Stimulated activated CD8-positive, alpha-beta memory T cell treated with anti-CD3 and anti-CD28 coated beads, Interleukin-4, amount 100 ng/mL, for 48 hours (primary cell): ENCODE measurements at places on chromosomes 13 and 19.

DNA sequence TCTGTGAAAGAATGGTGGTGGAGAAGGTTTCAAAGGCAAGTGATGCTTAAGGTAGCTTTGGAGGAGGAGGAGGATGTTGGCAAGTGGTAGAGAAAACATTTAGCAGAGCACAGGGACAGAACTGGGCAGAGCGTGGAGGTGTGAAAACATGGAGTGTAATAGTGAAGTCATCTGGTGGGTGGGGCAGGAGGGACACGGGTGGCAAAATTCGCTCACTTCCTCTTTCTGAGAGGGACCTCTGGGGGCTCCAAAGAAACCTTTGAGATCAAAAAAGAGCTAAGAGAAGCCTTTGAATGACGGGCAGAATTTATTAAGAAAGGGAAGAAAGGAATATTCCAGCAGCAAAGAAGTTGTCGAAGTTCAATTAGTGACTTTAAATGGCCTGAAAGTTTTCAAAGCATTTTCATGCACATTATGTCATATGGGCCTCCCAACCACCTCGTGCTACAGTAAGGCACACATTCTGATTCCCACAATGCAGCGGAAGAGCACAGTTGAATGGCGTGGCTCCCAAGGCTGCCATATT is 82.8 kb downstream of the STARD13 start:
- no peak for DNase-seq

DNA sequence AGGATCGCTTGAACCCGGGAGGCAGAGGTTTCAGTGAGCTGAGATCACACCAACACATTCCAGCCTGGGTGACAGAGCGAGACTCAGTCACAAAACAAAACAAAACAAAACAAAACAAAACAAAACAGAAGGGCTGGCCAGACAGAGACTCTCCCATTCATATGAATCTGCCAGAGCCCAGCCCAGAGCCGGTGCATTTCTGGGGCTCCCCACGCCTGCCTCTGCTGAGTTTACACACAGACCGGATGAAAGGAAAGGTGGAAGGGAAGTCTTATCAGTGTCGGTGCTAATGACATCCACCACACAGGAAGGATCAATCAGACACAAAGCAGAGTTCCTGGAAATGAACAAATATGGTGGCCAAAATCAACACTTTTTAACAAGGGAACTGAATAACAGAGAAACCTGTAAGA is 6.8 kb downstream of the TRAPPC6A start:
- DNase-seq = peak; percentile 59

DNA sequence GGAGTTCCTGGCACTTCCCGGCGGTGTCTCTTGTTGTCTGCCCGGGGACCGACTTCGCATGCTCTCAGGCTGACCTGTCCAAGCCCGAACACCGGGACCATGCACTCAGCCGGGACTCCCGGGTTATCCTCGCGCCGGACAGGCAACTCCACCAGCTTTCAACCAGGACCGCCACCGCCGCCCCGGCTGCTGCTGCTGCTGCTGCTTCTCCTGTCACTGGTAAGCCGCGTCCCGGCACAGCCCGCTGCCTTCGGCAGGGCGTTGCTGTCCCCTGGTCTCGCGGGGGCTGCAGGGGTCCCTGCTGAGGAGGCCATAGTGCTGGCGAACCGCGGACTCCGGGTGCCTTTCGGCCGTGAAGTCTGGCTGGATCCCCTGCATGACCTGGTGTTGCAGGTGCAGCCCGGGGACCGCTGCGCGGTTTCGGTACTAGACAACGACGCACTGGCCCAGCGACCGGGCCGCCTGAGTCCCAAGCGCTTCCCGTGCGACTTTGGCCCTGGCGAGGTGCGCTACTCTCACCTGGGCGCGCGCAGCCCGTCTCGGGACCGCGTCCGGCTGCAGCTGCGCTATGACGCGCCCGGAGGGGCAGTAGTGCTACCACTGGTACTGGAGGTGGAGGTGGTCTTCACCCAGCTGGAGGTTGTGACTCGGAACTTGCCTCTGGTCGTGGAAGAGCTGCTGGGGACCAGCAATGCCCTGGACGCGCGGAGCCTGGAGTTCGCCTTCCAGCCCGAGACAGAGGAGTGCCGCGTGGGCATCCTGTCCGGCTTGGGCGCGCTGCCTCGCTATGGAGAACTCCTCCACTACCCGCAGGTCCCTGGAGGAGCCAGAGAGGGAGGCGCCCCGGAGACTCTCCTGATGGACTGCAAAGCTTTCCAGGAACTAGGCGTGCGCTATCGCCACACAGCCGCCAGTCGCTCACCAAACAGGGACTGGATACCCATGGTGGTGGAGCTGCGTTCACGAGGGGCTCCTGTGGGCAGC is 661 bp downstream of the FREM2 start:
- no peak for DNase-seq

- no peak for DNase-seq
These were observed 327.6 kb upstream of the PCDH9 start for GRCh38 chr13:67557642-67558241.

- DNase-seq = peak; percentile 30
These were observed 363 bp downstream of the CACNA1A start for GRCh38 chr19:13505761-13506470.

DNA sequence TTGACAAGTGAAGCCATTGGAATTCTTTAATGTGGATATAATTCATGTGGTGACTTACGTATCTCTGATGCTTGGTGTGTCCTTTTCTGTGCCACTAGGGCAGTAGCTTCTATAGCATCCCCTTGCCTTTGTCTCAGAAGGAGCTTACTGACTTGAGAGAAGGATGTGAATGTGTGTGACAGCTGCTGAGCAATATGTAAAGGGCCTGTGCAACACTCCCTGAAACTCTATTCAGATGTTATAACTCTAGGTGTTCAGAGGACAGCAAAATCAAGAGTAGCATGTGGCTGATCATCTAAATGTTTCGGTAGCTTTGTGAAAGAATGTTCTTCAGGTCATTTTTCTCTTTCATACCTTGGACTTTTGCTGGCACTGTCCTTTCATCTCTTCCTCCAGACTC is 189.5 kb downstream of the LMO7 start:
- DNase-seq = no peak

GRCh38 chr19:7502552-7502951 is 13.4 kb upstream of the ZNF358 start:
- no peak for DNase-seq

DNA sequence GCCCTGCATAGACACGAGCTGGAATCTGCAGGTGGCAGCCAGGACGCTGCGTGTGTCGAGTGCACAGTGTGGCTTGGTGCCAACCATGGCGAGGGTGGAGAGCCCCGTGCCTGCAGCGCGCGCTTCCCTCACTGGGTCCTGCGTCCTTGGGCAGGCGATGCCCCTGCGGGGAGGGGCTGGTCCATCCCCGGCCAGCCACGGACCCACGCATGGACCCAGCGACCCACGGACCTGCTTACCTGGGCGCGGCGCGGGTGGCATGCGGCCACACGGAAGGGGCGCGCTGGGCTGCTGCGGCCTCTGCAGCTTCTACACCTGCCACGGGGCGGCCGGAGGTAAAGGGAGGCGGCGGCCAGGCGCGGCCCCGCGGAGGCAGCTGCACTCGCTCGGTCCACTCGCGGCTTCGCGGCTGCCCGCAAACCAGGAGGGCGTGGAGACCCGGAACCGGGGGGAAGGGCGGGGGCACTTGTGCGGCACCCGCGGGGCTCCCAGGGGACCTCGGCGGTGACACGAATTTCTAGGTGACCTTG is 569 bp upstream of the MCF2L start:
- DNase-seq = peak; percentile 51

DNA sequence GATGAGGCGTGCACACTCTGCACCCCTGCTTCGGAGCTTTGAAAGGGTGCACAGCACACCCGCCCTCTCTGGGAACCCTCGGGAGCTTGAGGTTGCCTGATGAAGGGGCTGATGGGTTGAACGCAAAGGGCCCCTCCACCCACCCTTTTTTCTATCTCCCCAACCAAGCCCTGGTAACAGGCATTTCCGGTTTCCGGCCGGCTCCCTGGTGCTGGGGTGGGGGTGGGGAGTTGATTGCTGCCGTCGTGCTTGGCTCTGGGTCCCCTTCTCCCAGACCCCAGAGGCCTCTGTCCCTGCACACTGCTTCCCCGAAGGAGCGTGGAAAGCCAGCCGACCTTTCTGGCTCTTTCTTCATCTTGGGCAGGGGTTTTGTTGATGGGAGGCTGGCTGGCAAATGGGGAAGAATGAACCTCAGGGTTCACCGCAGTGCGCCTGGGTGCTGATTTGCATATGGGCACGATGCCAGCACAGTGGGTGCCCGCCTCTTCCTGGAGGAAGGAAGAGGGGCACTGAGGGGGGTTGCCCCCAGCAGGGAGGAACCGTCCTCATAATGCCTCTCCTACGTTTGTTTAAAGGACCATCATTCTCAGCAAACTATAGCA is 29.1 kb downstream of the VAV1 start:
- DNase-seq = peak; percentile 89

GRCh38 chr13:87498681-87499080 is 172.5 kb upstream of the SLITRK5 start:
- no peak for DNase-seq

DNA sequence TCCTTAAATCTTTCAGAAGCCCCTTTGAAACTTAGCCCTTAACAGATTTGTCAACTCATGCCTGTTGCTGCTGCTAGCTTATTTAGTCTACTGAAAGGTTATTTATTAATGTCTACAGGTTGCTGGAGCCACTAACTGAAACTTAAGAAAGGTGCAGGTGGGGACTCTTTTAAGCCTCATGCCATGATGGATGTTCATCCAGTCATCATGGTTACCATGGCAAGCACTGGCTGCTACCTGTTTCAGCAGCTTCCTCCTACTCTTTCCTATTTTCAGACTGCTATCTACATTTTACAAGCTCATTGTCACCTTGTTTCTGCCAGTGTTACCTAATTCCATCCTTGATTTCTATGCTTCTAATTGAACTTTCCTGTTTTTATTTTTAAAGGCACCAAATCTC is 27.1 kb downstream of the DGKH start:
- no peak for DNase-seq

DNA sequence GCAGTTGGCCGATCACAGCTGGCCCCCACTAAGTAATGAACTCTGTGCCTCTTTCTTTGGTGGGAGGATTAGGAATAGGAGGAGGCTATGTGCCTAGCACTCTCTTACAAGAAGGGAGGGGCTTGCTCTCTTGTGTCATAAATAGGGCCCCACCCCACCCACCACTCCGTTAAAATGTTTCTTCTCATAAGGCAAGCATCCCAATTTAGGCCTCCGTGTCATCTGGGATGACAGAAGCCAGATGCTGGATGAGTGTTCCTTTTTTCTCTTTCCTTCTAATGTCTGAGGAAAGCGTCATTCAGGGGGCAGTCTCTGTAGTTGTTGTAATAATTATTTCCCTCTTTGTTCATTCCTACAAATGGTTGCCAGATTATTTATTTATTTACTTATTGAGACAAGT is at the start of gene LIPE:
Gene LIPE (minus strand): TSS at position 76 of the 400 bp plus-strand sequence. CDS start 239 bp downstream, outside the sequence.
- no peak for DNase-seq

DNA sequence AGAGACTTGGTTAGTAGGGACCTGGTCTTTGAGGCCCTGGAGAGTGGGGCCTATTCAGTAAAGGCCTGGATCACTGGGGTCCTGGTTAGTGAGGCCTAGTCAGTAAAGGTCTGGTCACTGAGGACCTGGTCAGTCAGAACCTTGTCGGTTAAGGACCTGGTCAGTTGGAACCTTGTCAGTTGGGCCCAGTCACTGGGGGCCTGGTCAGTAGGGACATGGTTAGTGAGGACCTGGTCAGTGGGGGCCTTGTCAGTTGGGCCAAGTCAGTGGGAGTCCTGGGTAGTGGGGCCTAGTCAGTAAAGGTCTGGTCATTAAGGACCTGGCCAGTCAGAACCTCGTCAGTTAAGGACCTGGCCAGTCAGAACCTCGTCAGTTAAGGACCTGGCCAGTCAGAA is 43.2 kb upstream of the TPM4 start:
- DNase-seq = no peak

DNA sequence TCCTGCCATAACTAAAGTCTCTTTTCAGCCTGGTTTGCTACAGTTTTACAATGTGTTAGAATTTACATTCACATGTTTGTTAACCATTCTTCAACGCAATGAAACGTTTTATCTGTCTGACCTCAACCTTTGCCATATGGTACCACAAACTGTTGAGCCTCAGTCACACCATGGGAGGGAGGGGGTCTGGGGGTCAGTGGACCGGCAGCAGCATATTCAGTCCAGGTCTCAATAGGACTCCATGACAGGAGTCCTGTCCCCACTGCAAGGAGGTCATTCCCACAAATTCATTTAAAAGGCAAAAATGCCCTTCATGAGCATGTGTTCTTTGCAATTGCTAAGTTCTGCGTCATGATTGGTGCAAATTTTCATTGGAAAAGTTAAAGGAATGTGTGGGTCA is 66.6 kb upstream of the OLFM4 start:
- DNase-seq = no peak

- DNase-seq = no peak
These were observed 350.9 kb upstream of the NBEA start for GRCh38 chr13:34591129-34591528.

DNA sequence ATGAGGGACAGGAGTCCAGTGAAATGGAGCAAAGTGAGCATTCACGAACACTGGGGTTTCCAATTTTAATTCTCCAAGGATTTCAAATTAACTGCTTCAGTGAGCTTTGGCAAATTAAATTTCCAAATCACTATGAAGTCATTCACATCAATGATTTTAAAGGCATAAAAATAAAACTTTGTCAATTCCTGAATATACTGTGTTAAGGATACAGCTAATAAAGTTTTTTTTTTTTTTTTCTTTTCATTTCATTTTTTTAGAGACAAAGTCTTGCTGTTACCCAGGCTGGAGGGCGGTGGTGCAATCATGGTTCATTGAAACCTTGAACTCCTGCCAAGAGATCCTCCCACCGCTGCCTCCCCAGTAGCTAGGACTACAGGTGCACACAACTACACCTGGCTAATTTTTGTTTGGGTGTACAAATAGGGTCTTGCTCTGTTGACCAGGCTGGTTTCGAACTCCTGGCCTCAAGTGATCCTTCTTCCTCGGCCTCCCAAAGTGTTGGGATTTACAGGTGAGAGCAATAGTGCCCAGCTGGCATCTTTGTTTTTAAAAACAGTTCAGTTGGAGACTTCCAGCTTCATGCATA is 21.9 kb downstream of the RBM26 start:
- no peak for DNase-seq

DNA sequence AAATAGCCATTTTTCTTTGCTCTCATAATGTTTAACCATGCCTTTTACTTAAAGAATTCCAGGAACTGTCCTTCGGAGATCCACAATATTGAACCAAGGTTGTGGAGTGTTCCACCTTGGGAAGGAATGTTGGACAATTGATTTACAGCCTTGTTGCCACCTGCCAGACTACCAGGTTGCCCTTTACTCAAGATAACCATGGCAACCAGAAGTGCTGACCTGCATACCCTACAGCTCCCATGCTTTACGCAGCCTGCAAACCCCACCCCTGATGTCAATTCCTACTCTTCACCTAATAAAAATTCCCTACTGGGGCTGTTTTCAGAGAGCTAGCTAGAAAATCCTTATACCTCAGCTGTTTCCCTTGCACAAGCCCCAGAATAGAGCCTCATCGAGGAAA is 151.0 kb upstream of the RXFP2 start:
- no peak for DNase-seq

DNA sequence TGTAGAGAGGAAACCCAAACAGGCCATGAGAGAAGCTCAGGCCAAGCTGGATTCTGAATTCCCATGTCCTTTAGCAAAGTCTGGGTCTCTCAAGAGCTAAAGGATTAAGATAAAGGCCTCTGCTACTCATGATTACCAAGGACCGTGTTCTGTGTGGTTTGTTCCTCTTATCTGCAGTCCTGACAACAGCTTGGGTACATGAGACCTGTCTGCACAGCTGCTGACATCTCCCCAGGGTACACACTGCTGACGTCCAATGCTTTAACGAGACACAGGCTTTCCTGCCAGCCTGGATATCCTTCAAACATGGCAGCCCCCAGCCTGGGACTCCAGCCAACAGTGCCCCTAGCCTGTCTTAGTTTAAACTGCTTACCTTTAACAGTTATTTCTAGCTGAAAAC is 211.0 kb downstream of the SLC7A1 start:
- DNase-seq = no peak

GRCh38 chr19:19098084-19098702 is 34.4 kb downstream of the SLC25A42 start:
- DNase-seq = no peak
